ENCODE measurements at places on chromosomes 4 and X.

- DNase-seq: no peak
Observed at GRCh38 chr4:37365888-37366287, 121.3 kb downstream of the NWD2 start.

DNA sequence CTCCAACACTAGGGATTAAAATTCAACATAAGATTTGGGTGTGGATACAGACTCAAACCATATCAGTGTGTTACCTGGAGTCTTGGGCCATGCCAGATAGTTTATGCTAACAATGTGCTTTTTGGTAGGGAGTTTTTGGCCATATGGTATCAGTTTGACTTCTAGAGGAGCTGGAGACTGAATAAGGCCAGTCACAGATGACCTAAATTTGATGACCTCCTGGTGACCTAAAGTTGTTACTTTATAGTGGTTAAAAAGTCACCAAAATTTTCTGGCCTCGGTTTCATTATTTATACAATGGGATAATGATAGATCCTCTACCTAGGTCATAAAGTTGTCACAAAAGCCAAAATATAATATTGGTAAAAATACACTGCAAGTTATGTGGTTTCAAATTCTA, 877.1 kb downstream of the RAPGEF2 start:
- DNase-seq: no peak

DNA sequence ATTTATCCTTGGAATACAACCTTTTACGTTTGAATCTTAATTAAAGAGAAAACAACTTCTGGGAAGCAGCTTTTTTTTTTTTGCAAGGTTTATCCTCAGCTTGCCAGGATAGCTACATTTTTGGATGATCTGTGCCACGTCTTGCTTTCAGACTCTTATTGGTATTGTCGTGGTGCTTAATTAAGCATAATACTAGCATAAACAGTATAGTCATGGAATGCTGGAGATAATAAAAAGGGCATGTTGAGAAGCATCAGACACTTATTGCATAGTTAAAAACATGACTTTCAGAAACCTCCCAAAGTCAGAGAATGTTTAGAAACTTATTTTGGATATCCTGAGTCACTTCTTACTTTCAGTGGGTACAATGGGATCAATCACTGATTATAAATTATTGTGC, 77.0 kb downstream of the PALLD start:
- DNase-seq: no peak

DNA sequence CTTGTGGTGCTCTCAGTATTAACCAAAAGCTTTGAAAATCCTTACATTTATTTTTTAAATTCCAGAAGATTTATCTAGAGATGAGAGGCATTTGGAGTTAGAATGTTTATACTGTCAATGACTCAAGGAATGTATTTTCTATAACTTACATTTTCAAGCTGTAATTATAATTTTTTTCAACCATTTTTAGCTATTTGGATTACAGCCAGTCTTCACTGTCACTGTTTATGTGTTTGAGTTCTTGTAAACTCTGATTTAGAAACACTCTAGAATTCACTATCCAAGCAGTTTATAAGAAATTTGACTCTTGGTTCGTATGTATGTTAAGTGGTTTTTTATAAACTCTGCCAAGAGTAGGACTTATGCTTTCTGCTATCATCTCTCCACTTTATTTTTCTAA, 36.7 kb upstream of the GUCY1A1 start:
- DNase-seq: no peak

DNA sequence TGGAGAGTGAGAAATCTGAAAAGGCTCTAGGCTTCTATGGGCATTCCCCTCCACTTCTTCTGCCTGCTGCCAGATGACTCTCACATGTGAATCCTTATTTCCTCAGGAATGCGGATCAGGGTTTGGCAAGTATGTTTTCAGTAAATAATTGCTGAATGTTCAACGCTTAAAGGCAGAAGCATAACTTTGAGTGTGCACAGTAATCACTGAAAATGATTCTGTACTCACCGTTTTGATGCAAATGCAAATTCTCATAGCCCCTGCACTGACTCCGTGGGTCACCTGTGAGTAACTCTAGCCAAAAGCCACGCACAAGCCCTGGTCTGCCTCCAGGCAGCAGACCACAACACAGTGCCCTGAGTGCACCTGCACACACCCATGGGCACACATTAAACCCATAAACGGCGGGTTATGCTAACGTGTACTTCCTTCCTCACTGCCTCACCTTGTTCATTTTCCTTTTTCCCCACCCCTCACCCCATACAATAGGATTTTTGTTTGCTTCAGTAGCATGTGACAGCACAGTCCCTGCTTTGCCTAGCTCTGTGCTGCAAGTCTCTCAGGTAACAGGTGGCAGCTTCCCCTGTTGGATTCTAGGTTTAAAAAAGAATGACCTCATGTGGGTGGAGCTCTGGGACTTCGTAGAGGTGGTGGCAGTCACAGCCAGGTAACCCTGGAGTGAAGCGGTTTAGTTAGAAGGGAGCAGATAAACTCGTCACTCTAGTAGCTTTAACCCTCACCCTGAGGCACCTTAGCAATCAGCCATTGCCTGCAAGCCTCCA, at the start of gene ARHGEF38:
Gene ARHGEF38, plus strand, starts transcription at position 656 of the 782 bp plus-strand sequence. CDS start 146 bp downstream, outside the sequence.
- DNase-seq: no peak

DNA sequence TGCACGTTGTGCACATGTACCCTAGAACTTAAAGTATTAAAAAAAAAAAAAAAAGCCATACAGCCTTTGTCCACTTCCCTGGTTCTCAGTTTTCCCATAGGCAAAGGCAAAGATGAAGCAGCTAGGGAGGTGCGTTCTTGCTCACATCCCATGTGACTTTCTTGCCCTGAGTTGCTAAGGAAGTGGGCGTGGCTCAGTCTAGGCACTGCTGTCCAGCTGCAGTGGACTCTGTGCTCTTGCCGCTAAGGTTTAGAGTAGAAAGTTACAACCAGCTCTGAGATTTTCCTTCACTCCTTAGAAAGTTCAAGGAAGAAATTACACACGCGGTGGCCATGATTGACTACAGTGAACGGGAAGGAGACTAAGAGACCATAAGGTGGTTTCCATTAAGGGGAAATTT, 144.7 kb downstream of the NAA11 start:
- no peak for DNase-seq

DNA sequence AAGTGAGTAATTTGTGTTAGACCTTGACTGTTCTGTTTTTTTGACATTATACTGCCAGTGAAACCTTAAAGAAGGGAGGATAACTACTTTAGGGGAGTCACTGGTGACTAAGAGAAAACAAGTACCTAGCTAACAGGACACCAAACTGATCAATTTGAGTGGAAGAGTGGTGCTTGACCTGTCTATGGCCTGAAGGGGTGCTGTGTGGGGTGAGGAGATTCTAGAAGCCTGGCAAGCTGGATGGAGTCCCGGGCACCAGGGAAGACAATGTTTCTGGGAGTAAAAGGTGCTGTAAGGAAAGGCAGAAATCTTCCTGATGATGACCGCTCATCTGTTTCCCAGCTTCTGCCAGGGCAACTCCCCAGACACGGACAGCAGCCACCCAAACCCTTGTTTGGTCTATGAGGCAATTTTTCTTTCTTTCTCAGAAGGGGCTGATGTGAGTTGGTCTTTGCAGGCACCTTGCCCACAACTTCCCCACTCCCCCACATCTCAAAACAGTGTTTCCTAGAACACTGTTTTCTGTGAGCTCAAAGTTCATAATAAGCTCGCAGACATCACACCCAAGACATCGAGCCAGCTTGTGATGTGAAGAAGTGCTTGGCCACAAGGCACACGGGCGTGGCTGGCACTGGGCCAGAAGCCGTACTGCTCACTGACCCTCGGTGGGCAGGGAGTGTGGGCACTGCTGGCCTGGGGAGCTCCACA, 4.6 kb downstream of the TXK start:
- no peak for DNase-seq

DNA sequence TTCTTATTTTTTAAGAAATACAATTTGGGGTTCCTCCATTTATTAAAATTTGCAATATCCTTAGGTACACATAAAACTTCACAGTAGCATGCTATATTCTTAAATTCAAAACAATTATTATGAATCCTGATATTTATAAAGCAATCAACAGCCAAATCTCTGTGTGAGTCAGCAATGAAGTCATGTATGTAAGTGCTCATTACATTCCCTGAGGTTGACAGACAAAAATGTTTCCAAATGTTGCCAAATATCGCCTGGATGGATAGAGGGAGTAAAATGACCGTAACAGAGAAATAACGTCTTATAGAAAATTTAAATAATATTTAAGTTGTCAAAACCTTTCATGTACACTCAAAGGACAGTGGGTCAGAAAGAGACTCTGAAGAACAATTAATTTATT, 220.0 kb downstream of the PCDH18 start:
- no peak for DNase-seq

DNA sequence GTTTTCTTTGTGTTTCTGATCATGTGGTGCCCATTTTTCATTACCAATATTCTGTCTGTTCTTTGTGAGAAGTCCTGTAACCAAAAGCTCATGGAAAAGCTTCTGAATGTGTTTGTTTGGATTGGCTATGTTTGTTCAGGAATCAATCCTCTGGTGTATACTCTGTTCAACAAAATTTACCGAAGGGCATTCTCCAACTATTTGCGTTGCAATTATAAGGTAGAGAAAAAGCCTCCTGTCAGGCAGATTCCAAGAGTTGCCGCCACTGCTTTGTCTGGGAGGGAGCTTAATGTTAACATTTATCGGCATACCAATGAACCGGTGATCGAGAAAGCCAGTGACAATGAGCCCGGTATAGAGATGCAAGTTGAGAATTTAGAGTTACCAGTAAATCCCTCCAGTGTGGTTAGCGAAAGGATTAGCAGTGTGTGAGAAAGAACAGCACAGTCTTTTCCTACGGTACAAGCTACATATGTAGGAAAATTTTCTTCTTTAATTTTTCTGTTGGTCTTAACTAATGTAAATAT, 110.4 kb downstream of the IL13RA2 start:
- DNase-seq: no peak

- DNase-seq: no peak
Observed at GRCh38 chr4:147284256-147284835, 196.6 kb upstream of the EDNRA start.

DNA sequence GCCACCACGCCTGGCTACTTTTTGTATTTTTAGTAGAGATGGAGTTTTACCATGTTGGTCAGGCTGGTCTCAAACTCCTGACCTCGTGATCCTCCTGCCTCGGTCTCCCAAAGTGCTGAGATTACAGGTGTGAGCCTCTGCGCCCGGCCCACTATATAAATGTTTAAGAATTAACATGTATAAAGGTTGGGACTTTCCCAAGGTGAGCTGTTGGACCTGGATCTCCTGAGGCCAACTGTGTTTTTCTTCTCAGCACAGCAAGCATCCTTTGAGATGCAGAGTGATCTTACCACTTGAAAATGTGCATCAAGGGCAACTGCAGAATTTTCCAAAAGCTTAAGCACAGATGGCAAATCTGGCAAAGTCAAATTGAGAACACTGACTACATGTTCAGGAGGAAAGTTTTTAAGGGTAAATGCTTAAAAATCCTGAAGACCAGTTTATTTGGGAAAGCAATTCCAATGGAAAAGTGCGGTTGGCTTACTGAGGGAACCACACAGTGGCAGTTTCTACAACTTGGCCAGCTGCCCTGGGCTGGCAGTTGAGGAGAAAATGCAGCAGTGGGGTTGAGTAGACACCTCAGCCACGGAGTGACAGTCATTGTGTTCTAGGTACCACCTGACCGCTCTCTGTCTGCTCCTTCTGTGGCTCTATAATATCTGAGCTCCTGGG, 168.9 kb downstream of the CBR4 start:
- DNase-seq: no peak

DNA sequence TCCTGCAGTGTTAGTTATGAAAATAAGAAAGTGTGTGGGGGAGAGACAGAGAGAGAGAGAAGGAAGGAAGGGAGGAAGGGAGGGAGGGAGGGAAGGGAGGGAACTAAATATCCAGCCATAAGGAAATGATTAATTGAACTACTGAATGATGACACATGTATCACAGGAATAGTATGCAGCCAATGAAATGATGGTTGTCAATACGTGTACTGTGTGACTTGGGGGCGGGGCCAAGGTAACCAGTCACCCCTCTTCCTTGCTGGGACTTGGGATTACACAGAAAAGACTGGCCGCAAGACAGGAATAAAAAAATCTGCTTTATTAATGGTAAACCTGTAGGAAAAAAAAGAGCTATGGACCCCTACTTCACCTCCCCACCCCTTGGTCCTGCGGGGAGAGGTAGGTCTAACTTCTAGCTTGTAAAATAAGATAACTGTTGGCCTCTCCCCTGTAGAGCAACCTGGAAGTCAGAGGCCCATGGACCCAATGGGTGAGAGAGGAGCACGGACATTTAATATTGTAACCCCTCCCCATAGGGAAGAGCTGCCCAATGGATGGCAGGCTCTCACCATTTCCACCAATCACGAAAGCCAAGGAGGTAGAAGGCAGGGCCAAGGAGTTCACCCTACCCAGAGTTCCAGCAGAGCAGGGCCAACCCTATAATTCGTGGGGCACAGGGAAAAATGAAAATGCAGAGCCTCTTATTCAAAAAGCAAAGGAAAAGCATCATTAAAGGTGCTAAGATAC, 7.4 kb downstream of the PPP2R2C start:
- DNase-seq: no peak

DNA sequence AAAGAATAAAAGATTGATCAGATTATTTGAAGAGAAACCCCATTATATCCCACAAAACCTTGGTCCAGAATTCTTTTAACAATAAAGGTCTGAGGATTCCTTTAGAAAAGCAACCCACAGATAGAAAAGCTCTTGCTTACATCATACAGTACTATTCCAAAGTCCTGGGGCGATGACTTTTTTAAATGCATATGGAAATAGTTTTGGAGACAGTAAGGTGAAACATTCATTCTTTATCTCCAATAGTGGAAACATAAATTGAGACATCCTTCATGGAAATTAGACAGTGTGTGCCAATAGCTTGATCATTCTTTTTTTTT, 85.7 kb upstream of the UCP1 start:
- DNase-seq: no peak

DNA sequence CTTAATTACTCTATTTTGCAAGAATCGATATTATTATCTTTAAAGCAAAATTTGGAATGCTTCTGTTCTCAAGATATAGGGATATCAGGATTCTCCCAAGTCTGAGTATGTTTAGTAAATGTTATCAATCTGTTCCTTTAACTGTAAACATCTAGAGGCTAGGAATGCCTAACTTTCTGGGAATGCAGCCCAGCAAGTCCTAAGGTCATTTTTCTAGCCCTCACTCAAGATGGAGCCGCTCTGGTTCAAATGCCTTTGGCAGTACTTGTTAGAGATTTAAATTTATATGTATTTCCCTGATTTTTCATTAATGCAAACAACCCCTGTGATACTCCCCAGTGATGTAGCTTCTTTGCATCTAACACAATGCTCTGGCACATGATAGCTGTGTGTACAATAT, 623.8 kb upstream of the LCORL start:
- DNase-seq: no peak

DNA sequence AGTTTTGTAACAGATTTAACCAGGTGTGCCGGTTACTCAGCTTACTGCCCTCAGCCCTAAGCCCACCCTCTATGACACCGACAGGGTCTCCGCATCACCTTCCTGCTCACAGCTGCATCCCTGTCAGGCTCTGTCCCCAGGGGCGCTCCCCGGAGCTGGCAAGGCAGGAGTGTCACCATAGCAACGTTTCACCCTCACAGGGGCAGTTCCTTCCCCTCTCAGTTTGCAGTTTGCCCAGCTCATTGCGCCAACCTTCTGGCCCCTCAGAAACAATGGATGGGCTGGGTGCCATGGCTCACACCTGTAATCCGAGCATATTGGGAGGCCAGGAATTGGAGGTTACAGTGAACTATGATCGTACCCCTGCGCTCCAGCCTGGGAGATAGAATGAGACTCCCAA, 42.6 kb downstream of the RGS12 start:
- DNase-seq: no peak

- DNase-seq: no peak
Observed at GRCh38 chr4:27711041-27711440, 850.4 kb downstream of the STIM2 start.

- DNase-seq: no peak
Observed at GRCh38 chr4:55438314-55438713, 42.6 kb downstream of the TMEM165 start.

- no peak for DNase-seq
Observed at GRCh38 chrX:110178179-110178865, 139.6 kb downstream of the AMMECR1 start.

All from hepatic stellate cell (primary cell).